ENCODE measurements at places on chromosomes 5 and 9.

DNA sequence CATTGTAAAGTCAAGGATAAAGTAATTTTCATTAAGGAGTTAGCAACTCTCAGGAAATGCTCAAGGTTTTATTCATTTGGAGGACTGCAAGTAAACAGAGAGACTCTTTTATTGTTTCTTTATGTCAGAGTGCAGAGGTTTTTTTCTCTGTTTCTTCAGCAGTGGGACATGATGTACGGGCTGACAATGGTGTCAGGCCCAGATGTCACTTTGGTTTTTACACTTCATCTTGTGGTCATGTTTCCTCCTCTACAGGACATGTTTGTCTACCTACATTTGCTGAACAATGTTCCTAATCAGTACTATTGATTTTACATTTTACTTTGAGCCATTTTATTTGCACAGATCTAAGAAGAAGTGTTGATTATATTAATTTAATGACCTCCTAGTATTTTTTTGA is 72.8 kb upstream of the PARP8 start:
- no peak for DNase-seq

GRCh38 chr9:79140751-79141150 is 431.0 kb upstream of the TLE4 start:
- DNase-seq, result no peak

- no peak for DNase-seq
Observed at GRCh38 chr5:169811680-169812079, 168.6 kb downstream of the INSYN2B start.

DNA sequence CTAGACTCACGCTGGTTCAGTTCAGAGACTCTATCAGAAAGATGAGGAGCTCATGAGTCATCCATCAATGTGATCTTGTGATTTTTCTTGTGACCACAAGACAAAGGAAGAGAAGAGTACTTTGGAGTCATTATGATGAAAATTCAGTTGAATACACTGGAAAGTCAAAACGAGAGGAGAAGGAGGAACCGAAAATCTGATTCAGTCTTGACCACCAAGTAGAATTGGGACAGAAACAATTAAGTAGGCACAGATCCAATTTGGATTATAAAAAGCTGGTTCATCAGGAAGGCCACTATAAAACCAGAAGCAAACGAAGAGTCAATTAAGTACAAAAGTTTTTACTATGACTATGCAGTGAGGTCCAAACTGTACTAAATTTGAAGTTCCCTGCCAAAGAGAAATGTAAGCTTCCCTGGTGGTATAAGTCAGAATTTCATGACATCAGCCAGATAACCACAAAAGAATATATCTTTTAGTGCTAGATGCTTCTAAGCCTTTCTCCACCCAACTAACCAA is 90.9 kb downstream of the THBS4 start:
- DNase-seq, result no peak

DNA sequence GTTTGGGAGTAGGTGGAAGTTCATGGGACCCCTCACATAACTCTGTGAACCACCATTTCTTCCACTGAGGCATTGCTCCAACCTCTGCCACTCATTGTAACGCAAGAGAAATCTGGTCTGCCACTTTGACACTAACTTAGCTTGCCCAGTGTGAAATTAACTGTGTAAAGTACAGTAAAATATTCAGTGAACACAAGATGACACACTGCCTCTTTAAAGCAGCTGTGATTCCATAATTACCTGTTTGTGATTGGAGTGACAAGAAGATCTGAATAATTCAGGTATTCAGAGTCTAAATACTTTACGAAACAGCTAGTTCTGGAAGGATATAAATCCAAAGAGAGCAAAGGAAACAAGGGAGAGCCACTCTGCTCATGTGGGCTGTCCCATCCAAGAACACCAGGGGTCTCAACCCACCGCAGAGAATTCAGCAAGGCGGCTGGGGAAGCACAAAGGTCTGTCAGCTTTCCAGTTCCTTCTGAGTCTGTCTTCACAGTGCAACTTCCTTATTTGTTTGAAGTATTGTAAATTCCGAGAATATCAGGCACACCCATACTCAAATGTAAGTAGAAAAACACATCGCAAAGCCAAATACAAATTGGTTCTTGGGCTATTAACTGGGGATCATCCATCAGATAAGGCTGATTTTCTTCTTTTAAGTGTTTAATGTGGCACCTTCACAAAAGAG is 86.9 kb downstream of the GNAQ start:
- no peak for DNase-seq

GRCh38 chr9:123269281-123269680 is 895 bp upstream of the STRBP start:
- DNase-seq, result no peak

- peak; percentile 44 for DNase-seq
Observed at GRCh38 chr9:8188723-8189407, 389.3 kb upstream of the DMAC1 start.

- no peak for DNase-seq
Observed at GRCh38 chr9:114459464-114459863, 45.8 kb downstream of the WHRN start.

GRCh38 chr5:179187229-179187678 is 127.1 kb downstream of the ZNF354C start:
- no peak for DNase-seq

- DNase-seq, result no peak
Observed at GRCh38 chr5:180498378-180498777, 4.2 kb downstream of the CNOT6 start.

DNA sequence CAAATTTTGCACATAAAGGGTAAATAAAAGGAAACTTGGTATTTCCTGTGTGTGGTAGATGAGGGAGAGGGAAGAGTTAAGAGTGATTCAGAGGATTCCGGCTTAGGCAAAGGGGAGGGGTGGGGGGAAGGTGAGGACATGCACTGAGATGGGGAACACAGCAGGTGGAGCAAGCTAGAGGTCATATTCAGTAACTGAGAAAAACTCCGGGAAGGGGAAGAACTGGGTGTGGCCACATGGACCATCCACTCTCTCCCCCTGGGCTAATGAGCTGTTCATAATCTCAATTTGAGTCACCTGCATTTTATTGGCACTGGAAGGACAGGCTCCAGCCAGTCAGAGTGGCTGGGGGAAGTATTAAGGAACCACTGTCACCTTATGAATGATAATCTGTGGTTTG is 45.1 kb upstream of the UGCG start:
- no peak for DNase-seq

- no peak for DNase-seq
Observed at GRCh38 chr9:95880021-95880690, 4.7 kb downstream of the ERCC6L2 start.

DNA sequence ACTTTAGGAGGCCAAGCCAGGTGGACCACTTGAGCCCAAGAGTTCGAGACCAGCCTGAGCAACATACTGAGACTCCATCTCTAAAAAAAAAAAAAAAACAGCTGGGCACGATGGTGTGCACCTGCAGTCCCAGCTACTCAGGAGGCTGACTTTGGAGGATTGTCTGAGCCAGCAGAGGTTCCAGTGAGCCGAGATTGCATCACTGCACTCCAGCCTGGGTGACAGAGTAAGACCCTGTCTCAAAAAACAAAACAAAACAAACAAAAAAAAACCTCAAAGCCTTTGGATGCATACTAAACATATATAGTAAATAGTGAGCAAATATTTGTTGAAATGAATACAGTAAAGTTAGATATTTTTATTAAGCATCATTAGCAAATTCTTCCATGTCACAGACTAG is 5.3 kb downstream of the SLC35D2 start:
- DNase-seq, result no peak

- DNase-seq, result peak; percentile 64
Observed at GRCh38 chr5:108749128-108749861, 1.6 kb downstream of the FER start.

DNA sequence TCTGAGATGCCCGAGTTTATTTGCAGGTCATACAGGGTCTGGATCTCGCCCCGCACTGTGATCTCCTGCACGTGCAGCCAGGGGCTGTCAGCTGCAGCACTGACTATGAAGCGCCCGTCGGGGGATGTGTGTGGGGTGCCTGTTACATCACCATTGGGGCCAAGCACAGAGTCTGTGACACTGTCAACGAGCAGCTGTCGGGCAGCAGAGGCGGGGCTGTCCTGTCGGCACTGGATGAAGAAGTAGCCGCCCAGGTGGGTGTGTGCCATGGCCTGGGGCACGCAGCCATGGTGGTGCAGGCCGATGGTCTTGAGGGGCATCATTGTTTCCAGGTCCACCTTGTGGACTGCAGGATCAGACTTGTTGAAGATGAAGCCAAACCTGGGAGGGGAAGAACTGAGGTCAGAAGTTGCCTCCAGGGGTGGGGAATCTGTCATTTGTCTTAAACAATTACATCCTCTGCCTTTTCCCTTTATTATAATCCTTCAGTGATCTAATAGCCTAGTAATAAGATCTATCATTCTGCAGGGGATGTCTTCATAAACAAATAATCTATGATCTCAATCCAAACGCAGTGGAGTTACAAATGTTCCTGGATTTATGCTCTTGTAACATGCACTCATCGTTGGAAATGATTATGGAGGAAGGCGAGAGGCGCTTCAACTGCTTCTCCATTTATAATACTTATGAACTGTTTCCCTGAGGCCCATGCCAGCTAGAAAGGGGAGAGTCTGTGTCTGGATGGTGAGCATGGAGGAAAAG is 147.8 kb downstream of the HSPA4 start:
- DNase-seq, result no peak

GRCh38 chr9:105431424-105432246 is 16.2 kb upstream of the FSD1L start:
- no peak for DNase-seq

- no peak for DNase-seq
Observed at GRCh38 chr5:180133551-180133950, 62.0 kb upstream of the RNF130 start.

GRCh38 chr9:130030651-130031127 is 12.3 kb downstream of the FNBP1 start:
- DNase-seq, result no peak

DNA sequence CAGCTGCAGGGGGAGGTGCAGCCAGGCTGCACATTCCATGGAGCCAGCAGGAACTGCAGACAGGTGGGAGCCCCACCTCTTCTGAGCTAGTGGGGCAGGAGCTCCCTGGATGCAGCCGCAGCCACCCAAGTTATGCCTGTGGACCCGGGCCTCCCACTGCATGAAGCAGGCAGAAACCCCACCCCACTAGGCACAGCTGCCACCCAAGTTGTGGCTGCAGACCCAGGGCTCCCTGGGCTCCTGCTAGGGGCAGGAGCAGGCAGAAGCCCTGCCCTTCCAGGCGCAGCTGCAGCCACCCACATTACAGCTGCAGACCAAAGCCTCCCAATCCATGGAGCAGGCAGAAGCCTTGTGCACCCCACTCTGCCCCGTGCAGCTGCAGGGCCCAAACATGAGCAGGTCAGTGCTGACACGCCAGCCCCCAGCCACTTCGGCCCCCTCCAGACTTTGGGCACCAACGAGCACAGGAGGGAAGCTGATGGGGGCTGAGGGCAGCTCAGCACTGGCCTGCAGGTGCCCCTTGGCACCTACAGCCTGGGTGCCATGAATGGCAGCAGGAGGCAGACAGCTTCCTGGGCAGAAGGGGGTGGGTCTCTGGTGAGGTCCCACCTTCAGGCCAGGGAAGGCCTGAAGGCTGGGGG is 106.9 kb downstream of the C9orf50 start:
- no peak for DNase-seq

DNA sequence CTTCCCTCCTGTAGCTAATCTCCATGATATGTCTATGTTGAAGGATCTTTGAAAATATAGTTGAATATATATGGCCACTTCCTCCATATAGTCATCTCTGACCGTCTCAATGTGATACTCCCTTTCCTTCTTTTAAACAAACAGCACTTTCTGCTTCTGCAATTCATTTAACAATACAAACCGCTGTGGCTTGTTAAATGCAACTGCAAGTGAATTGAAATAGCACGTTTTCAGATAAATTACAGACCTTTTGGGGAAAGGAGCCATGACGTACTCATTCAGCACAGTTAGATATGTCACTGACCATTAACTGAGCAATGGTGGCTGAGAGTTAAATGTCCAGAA is 82.5 kb downstream of the FBXO38 start:
- DNase-seq, result no peak

GRCh38 chr9:98195671-98196070 is 3.2 kb upstream of the CORO2A start:
- no peak for DNase-seq

- no peak for DNase-seq
Observed at GRCh38 chr5:14531668-14532067, 49.9 kb upstream of the OTULINL start.
